ENCODE measurements at places on chromosomes 12 and 14.

DNA sequence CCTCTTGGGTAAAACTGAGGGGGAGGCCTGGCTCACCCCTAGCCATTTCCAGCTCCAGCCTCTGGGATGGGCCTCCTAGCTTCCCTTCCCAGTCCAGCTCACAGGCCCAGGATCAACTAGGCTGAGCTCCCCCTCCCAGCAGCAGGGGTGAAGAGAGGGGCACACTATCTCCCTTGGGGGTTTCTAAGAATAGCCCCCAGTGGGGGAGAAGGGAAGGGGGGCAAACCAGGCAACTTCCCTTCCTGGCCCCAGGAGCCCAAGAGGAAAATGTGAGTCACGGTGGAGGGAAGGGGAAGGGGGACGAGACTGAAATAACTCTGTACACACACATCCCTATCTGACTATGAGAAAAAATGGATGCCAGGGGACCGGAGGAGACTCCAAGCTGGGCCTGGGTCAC, 9.0 kb downstream of the ADCY6 start:
- peaks cover 31% of the 10 kb centered on the region for H3K4me1 ChIP-seq
- H3K4me3 ChIP-seq: no peak overlapping the region
- H3K27ac ChIP-seq: peak overlapping the region; percentile 73
- H3K36me3 ChIP-seq: no peaks in the 10 kb centered on the region
- DNase-seq: no peak

DNA sequence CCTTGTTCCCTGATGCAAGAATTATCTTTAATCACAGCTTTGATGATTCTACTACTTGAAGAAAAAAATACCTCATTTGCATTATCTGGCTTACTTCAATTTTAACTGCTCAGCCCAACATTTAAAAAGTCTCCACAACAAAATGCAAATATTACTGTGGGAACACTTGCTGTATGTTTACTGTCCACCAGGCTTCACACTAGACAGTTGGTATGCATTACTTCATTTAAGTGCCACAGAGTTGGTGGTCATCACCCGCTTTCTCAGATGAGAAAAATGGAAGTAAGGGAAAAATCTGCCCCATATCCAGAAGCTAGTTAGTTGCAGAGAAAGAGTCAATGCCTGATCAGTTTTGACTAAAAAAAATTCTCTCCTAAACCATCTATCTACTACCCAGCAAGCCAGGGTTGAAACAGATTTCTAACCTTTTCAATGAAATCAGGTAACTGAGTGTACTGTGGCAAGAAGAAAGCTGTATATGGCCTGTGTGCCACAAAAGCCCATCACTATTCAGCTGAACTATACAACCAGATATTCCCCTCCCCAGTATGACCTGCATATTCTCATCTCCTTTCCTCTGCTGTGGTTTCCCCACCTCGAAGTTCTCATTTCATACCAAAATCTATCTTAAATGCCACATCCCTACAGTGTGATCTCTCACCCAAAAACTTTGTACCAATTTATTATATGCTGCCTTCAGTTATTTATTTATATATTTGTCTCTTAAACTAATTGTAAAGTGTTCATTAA, 90.3 kb downstream of the ATP2B1 start:
- no peak overlapping the region for H3K4me3 ChIP-seq
- peaks cover 7% of the 10 kb centered on the region for H3K36me3 ChIP-seq
- no peaks in the 10 kb centered on the region for H3K4me1 ChIP-seq

- H3K4me3 ChIP-seq: no peak overlapping the region
- DNase-seq: no peak
- H3K4me1 ChIP-seq: no peaks in the 10 kb centered on the region
- H3K27ac ChIP-seq: no peak overlapping the region
- no peaks in the 10 kb centered on the region for H3K27me3 ChIP-seq
Measured at GRCh38 chr14:102917056-102917385, 5.4 kb upstream of the AMN start.

DNA sequence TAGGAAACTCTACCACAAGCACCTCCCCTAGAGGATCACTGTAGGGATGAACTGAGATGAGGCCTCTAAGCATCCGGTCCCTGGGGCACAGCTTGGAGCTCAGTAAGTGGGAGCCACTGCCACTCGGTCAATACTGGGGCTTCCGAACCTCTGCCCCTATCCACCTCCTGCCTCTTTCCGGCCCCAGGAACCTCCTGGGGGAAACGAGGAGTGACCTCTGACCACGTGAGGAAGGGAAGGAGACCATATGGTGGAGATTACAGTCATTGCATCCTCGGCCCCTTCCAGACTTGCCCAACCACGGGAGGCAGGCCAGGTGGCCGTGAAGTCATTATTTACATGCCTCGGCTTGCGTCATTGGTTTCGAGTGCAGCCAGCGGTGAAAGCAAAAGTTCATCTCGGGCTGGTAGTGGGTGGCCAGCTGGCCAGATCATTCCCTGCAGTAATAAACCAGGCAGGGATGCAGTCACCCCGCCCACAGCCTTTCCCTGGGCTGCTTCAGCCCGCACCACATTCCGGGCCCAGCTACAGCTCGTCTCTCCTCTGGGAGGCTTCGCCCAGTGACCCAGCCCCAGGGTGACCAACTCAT, 65.4 kb downstream of the C14orf132 start:
- no peaks in the 10 kb centered on the region for H3K36me3 ChIP-seq
- peaks cover 33% of the 10 kb centered on the region for H3K4me1 ChIP-seq
- peak overlapping the region; percentile 86 for H3K27ac ChIP-seq
- no peaks in the 10 kb centered on the region for H3K27me3 ChIP-seq
- H3K4me3 ChIP-seq: no peak overlapping the region

- no peaks in the 10 kb centered on the region for H3K27me3 ChIP-seq
- DNase-seq: no peak
- H3K27ac ChIP-seq: no peak overlapping the region
Measured at GRCh38 chr14:104196461-104197140, 58.2 kb downstream of the KIF26A start.

DNA sequence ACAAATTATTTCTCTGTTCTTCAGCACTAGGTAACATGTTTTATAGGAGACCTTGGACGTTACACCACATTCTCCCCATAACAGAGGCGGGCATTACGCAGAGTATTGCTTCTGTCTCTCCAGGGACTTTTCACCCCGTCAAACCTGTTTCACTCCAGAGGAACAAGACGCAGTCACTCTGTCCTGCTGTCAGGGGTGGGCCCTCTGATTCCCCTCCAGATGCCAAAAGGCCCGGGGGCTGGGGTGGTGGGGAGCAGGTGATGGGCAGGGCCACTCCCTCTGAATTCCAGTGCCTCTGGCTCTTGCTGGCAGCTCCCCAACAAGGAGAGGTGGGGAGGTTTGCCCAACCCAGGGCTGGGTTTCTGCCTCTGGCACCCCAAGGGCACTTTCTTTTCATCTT, 71.9 kb downstream of the NTF3 start:
- no peaks in the 10 kb centered on the region for H3K4me1 ChIP-seq
- H3K27ac ChIP-seq: no peak overlapping the region
- H3K27me3 ChIP-seq: no peaks in the 10 kb centered on the region
- no peak overlapping the region for H3K4me3 ChIP-seq
- no peaks in the 10 kb centered on the region for H3K36me3 ChIP-seq

GRCh38 chr12:46187023-46187422, 81.8 kb downstream of the SLC38A1 start:
- H3K4me1 ChIP-seq: no peaks in the 10 kb centered on the region
- no peak overlapping the region for H3K4me3 ChIP-seq

GRCh38 chr12:126860210-126860609, 1406.8 kb upstream of the TMEM132C start:
- H3K36me3 ChIP-seq: no peaks in the 10 kb centered on the region
- H3K27me3 ChIP-seq: no peaks in the 10 kb centered on the region
- H3K4me3 ChIP-seq: no peak overlapping the region
- H3K4me1 ChIP-seq: no peaks in the 10 kb centered on the region

DNA sequence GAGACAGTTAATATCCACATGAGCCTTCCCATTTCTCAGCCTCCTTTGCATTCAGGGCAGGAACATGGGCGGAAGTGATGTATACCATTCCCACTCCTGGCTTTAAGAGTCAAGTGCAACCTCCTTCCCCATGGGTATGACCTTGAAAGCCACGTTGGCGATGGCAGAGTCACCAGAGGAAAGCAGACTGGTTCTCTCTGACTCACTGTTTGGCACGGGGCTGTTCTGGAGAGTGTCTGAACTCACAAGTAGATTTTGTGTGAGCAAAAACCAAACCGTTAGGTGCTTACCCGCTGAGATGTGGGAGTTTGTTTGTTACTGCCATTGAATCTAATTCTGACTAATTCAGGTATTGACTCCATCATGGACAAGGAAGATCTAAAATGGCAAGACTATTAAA, 36.7 kb upstream of the PZP start:
- H3K27ac ChIP-seq: no peak overlapping the region
- no peaks in the 10 kb centered on the region for H3K36me3 ChIP-seq
- no peaks in the 10 kb centered on the region for H3K4me1 ChIP-seq
- DNase-seq: no peak
- H3K27me3 ChIP-seq: no peaks in the 10 kb centered on the region

DNA sequence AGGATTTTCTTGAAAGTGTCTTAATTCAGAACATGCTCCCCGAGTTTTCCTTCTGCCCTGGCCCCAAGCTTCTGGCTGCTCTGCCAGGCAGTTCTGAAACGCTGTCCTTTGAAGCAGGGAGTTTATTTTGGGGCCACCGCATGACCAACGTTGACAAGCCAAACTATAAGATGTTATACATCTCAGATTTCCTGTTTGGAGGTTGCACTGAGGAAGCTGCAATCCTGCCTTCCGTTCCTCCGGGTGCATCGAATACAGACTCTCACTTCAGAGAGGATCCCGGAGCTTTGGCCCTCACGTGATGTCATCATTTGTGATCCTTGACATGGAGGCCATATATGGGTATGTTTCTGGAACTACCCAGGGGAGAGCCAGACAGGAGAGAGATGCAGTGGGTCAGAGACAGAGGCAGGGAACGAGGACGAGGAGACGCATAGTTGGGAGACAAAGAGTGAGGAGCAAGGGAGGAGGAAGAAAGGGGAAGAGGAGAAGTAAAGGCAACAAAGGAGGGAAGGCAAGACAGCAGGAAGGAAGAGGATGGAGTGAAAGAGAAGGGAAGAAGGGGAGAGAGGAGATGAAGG, at the start of gene ASB2:
ASB2 (minus strand) TSS at position 94 of the 581 bp plus-strand sequence. CDS start 12,031 bp downstream, outside the sequence.
- H3K4me3 ChIP-seq: peak within 1 kb of the TSS; percentile 26
- H3K27me3 ChIP-seq: no peaks in the 10 kb centered on the region
- DNase-seq: no peak

GRCh38 chr14:95663226-95663797, 22.9 kb upstream of the TCL1B start:
- no peak overlapping the region for H3K27ac ChIP-seq
- no peak overlapping the region for H3K4me3 ChIP-seq
- no peaks in the 10 kb centered on the region for H3K27me3 ChIP-seq
- peaks cover 5% of the 10 kb centered on the region for H3K4me1 ChIP-seq
- no peak for DNase-seq

- no peak for DNase-seq
- H3K36me3 ChIP-seq: no peaks in the 10 kb centered on the region
- H3K27ac ChIP-seq: no peak overlapping the region
- no peak overlapping the region for H3K4me3 ChIP-seq
Measured at GRCh38 chr12:131422744-131423143, 288.1 kb upstream of the SFSWAP start.

GRCh38 chr12:71786829-71787228, 32.2 kb downstream of the RAB21 start:
- H3K36me3 ChIP-seq: no peaks in the 10 kb centered on the region
- H3K27me3 ChIP-seq: no peaks in the 10 kb centered on the region
- no peaks in the 10 kb centered on the region for H3K4me1 ChIP-seq
- DNase-seq: no peak
- no peak overlapping the region for H3K27ac ChIP-seq
- no peak overlapping the region for H3K4me3 ChIP-seq

DNA sequence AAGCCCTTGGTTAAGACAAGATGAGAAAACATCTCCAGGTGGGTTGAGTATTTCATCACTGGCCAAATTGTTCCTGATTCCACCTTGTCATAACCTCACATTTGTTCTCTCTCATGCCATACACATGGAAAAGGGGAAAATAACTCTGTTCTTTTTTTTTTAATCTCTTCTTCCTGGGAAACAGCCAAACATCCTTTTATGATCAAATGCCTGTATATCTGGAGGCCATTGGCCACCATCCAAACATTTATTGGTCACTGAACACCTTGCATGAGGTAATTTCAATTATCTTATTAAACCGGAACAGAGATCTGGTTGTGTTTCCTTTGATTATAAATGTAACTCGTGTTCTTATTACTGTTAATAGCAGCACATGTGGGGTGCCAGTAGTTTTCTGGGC, 469.6 kb downstream of the NPAS3 start:
- H3K27ac ChIP-seq: no peak overlapping the region
- no peaks in the 10 kb centered on the region for H3K4me1 ChIP-seq
- no peaks in the 10 kb centered on the region for H3K36me3 ChIP-seq
- no peaks in the 10 kb centered on the region for H3K27me3 ChIP-seq

- no peaks in the 10 kb centered on the region for H3K27me3 ChIP-seq
- no peaks in the 10 kb centered on the region for H3K4me1 ChIP-seq
- no peaks in the 10 kb centered on the region for H3K36me3 ChIP-seq
- no peak for DNase-seq
- no peak overlapping the region for H3K27ac ChIP-seq
Measured at GRCh38 chr12:114655934-114656749, 27.8 kb downstream of the TBX3 start.

DNA sequence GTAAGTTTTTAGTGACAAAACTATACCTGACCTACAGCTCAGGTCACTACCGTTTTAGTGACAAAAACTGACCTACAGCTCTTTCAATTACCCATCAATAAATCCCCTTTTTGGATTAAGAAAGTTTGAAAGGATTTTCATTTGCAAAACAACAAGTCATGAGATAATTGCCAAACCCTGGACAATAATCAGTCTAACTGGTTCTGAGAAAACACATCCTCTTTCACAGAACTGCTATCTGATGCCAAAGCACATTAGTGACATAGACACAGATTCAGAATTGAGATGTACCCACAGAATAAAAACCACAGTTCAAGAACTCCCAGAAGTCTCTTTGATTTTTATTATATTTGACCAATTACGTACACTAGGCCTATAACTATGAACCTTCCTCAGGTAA, 126.0 kb upstream of the COCH start:
- no peaks in the 10 kb centered on the region for H3K36me3 ChIP-seq
- no peak overlapping the region for H3K4me3 ChIP-seq
- no peaks in the 10 kb centered on the region for H3K4me1 ChIP-seq
- H3K27ac ChIP-seq: no peak overlapping the region

- no peaks in the 10 kb centered on the region for H3K36me3 ChIP-seq
- no peaks in the 10 kb centered on the region for H3K27me3 ChIP-seq
- DNase-seq: no peak
- H3K4me3 ChIP-seq: no peak overlapping the region
Measured at GRCh38 chr14:22383515-22384166, 205.4 kb downstream of the DAD1 start.

DNA sequence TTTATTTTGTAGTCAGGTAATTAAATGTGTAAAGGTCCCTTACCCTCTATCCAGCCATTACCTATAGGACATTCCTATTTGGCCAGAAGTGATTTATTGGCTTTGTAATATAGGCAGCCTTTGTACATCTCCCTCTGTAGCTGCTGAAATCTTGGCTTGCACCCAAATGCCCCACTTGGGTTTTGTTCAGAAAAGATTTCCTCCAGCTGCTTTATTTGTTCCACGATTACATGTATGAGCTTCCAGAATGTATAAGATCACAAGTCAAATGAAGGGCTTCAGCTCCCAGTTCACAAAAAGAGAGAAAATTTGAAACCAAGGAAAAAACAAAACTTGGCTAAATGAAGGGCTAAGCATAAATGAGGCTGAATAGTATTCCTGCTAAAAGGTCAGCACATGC, 103.4 kb downstream of the EFCAB11 start:
- no peak for DNase-seq
- H3K36me3 ChIP-seq: no peaks in the 10 kb centered on the region
- H3K4me3 ChIP-seq: no peak overlapping the region

Data from vagina (tissue), 2 donors.